Stimulated activated CD8-positive, alpha-beta memory T cell treated with anti-CD3 and anti-CD28 coated beads, Interleukin-15, amount 100 ng/mL, for 4 hours (primary cell): ENCODE measurements at places on chromosomes 2 and 18.

GRCh38 chr2:603427-603826, 73.8 kb downstream of the TMEM18 start:
- no peak for DNase-seq

DNA sequence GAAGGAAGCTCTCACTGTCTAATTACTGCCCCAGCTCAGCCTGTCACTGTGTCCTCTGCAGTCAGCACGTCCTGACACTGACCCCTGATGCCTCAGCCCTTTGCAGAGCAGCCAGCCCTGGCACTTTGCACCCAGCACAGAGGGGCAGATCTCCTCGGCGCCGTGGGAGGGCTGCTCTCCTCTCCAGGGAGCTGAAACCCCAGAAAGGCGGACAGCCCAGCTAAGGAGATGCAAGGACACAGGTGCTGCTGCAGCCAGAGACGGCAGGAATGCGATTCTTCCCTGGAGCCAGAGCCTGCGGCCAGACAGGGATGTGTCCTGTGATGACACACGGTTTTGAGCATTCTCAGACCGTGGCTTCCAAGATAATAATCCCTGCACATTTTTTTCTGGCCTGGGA, 34.5 kb upstream of the SIX3 start:
- no peak for DNase-seq

- no peak for DNase-seq
These were observed 220.8 kb downstream of the MYCN start for GRCh38 chr2:16161085-16161565.

DNA sequence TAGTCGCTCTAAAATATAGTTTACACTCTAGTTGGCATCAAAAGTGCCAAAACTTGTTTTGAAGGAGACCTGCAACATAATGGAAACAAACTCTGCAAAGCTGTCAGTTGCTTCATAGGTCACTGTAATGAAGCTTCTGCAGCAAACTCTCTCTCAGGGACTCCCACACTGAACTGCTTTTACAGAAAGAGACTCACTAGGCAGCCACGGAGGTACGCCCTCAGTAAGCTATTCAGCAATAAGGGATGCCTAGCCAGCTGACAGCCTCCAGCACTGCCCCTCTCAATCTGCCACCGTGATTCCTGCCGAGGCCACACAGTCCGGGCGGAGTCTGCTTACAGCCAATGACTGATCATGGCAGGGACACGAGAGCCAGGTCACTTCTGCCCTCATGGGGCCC, 51.1 kb downstream of the COLEC12 start:
- no peak for DNase-seq

GRCh38 chr2:97068074-97068473, 26.6 kb downstream of the FAHD2B start:
- DNase-seq = no peak
